ENCODE measurements at places on chromosomes 7 and 10. TPM values are rescaled to one million over a fixed set of nuclear protein-coding genes. Genes with fewer than 3 reads are reported as not detected.

GNAT3 gene
- 0.28 TPM for total RNA-seq

ZNF239 gene
- total RNA-seq: 12.1 TPM

LIPK gene
- total RNA-seq: not detected

SLC16A12 gene
- total RNA-seq: 0.56 TPM

MMD2 gene
- not detected for total RNA-seq

VIPR2 gene
- total RNA-seq: 0.28 TPM

SGCE gene
- total RNA-seq: 166 TPM

GARS1 gene
- 155 TPM for total RNA-seq

SUFU gene
- total RNA-seq: 2.5 TPM

VSTM2A gene
- total RNA-seq: not detected

FXYD4 gene
- total RNA-seq: not detected

STEAP1B gene
- 25.3 TPM for total RNA-seq

CNTNAP2 gene
- not detected for total RNA-seq

FRAT2 gene
- total RNA-seq: 6.2 TPM

PIP gene
- 0.38 TPM for total RNA-seq

LIMK1 gene
- total RNA-seq: 18.3 TPM

All from regular cardiac myocyte (primary cell).